Heart left ventricle (tissue), 16 donors: ENCODE measurements at places on chromosomes 7 and 10. TPM values are rescaled to one million over a fixed set of nuclear protein-coding genes. Genes with fewer than 3 reads are reported as not detected.

DNA sequence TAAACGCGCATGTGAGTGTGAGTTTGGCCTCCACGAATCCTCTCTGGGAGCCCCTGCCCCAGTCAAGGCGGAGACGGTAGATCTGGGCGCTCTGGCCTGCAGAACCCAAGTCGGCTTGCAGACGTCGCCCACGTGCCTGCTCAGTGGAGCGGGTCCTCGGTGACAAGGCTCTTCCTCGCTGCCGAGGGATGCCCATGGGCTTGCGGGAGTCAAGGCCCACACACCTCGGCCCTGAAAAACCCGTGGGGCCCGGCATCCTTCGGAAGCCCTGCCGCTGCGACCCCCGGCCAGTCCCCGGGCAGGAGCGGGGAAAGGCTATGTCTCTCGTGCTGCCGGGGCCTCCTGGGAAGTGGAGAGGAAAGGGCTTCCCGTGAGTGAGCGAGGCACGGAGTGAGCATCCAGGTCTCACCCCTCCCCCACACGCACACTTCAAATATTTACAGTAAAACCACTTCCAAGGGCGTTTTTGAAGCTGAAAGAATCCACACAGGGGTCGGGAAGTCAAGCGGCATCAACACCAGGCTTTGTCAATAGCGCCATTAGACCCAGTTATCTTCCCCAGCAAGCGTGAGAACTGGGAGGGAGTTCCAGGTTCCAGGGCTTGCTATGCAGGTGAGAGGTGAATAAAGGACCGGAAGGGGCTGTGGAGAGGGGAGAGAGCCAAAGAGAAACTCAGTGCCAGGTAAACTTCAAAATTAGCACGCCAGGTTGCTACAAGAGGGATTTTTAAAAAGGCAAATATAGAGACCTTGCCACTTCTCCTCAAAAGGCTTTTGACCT is 1.1 kb upstream of the MNX1 start:
- DNase-seq: no peak

The MRC1 gene
- total RNA-seq: 9.7 TPM

The TEX47 gene
- not detected for total RNA-seq

DNA sequence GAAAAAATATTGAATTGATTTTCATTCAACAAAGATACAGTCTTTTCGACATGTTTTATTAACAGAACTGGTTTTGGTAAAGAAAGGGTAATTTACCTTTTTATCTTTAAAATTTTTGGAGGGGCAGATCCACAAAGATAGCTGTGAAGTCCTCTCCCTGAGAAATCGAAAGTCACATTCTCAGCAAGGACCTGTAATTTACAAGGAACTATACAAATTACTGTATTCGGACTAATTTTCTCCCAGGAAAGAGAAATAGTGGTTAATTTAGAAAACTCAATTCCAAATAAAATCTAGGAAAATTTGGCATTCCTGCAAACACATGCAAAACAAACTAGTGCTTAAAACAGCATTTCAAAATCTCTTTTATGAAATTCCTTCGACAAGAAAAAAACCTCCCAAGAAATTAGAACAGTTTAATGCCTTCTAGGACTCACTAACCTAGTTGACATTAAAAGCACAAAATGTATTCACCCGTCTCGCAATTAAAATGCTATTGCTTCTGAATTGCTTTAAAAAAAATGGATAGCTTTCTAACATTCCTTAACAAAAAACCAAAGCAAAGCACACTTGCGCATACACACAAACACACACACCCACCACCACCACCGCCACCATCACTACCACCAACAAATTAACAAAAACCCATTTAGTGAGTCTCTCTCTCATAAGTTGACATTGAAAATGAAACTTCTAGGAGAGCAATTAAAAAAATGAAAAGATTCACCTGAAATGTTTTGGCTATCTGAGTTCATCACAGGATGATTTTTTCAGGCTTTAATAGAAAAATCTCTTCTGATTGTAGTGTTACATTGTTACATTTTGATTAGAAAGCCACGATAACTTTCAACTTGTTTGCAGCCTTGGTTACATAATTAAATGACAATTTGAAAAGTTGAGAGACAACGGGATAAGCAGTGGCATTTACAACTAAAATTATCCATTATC is 4.0 kb upstream of the NKX2-3 start:
- no peak for DNase-seq

The SYT15 gene
- 2.9 TPM for total RNA-seq

DNA sequence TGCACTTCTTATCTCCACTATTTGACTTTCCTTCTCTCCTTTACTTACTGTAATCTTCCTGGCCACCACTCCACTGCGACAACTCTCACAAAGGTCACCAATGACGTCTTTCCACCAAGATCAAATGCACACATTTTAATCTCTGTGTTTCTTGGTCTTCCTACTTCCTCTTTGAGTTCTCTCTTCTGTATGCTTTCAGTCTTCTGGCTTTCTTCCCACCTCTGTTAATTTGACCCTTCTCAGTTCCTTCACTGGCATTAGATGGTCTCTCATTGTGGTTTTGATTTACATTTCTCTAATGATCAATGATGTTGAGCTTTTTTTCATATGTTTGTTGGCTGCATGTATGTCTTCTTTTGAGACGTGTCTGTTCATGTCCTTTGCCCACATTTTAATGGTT is 31.9 kb downstream of the FAM107B start:
- DNase-seq: no peak

DNA sequence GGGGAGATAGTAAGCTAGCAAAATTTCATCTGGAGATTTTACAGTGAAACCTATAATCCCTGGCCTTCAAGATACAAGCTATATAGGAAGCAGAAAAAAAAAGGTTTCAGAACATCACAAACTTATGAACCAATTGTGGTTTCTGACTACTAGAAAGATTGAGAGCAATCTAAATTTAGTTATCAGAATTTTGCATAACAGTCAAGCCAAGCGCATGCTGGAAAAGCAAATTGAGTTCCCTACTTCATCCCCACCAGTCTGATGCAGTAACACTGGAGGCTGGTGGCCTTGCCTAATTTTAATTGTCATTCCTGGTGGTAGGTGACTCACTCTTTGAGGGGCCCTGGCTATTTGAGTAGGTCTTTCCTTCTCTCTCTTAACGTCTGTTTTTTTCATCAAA is 46.3 kb upstream of the ELMO1 start:
- no peak for DNase-seq

GRCh38 chr7:126774077-126774476 is 478.7 kb downstream of the GRM8 start:
- no peak for DNase-seq

DNA sequence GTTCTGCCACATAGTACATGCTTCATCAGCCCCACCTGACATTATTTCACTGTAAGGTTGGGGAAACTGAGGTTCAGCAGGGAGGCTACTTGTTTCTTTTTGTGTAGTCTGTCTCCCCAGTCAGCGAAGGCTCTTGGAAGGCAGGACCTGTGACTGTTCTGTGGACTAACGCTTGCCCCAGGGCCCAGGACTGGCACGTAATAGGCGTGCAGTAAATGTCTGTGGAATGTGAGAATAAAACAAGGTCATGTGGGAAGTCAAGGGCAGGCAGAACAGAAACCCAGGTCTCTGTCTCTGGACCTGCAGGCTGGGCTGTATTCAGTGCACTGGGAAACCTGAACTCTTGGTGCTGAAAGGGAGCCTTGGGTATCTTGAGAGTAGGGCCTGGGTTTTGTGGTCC is 168.7 kb downstream of the RPS24 start:
- no peak for DNase-seq

The CLDN12 gene
- 30.2 TPM for total RNA-seq

The NEURL1 gene
- 0.08 TPM for total RNA-seq

- DNase-seq: no peak
Observed at GRCh38 chr10:132860532-132860931, 74.6 kb upstream of the NKX6-2 start.

The SPDYE1 gene
- total RNA-seq: not detected

- no peak for DNase-seq
Observed at GRCh38 chr10:91567815-91568214, 65.1 kb downstream of the PPP1R3C start.

The OR2A1 gene
- total RNA-seq: not detected

The MRPS17 gene
- total RNA-seq: 19.0 TPM

The SEC61A2 gene
- total RNA-seq: 12.7 TPM

DNA sequence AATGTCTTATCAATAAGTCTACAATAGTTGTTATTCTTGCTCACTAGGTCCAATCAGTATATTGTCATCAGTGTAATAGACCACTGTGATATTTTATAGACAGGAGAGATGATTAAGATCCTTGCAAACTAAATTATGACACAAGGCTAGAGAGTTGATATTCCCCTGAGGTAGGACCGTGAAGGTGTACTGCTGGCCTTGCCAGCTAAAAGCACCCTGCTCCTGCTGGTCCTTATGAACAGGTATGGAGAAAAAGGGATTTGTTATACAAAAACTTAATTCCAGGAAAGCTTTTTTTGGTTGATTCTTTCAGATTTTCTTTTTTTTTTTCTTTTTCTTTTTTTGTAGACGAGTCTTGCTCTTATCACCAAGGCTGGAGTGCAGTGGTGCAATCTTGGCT is 16.8 kb upstream of the TMEM213 start:
- DNase-seq: no peak

DNA sequence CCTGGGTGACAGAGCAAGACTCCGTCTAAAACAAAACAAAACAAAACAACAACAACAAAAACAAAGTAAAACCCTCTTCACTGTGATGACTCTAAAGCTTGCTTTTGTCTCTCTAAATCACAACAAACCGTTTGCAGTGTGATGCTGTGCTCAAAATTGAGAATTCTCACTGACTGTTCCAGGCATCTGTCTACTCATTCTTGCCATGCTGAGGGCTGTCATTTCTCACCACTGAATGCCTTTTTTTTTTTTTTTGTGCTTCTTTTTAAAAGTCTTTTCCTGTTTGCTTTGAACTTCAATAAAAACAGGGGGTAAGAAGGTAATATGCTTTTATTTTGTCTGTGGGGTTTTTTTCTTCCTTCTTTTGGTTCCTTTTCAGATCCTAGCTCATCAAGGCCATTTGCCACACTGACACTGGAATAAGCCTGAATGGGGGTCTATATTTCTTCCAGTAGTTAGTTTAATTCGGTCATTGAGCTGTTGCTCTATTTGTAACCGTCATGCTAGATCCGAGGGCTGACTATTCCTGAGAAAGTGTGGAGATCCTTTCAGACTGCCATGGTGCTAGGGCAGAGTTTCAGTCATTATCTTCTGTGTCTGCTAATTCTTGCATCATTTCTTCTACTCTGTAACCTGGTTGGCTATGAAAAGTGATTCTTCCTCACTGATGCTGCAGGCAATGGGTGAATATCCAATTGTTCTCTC is 10.6 kb downstream of the FAS start:
- DNase-seq: no peak

GRCh38 chr10:1642600-1643160 is 94.6 kb downstream of the ADARB2 start:
- DNase-seq: no peak

GRCh38 chr7:113122744-113123143 is 4.4 kb upstream of the SMIM30 start:
- DNase-seq: no peak

The IDI2 gene
- 0.21 TPM for total RNA-seq

- DNase-seq: no peak
Observed at GRCh38 chr10:65861249-65861648, 1064.6 kb upstream of the LRRTM3 start.

DNA sequence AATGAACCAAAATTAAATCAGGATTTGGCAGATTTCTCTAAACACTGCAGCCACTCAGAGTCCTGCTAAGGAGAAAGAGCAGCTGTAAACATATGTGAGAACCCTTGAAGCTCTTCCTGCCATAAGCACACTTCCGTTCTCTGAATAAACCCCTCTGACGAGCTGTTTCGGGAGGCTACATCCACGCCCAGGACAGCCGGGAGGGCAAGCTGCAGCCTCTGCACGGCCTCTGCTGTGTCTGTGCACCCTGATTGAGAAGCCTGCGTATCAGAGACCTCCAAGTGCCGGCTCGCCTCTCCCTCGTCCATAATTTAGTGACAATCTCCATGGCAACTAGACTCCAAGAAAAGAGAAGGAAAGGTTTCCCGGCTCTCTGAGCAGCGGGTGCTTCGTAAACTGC is 114.4 kb downstream of the PTPRN2 start:
- DNase-seq: no peak

DNA sequence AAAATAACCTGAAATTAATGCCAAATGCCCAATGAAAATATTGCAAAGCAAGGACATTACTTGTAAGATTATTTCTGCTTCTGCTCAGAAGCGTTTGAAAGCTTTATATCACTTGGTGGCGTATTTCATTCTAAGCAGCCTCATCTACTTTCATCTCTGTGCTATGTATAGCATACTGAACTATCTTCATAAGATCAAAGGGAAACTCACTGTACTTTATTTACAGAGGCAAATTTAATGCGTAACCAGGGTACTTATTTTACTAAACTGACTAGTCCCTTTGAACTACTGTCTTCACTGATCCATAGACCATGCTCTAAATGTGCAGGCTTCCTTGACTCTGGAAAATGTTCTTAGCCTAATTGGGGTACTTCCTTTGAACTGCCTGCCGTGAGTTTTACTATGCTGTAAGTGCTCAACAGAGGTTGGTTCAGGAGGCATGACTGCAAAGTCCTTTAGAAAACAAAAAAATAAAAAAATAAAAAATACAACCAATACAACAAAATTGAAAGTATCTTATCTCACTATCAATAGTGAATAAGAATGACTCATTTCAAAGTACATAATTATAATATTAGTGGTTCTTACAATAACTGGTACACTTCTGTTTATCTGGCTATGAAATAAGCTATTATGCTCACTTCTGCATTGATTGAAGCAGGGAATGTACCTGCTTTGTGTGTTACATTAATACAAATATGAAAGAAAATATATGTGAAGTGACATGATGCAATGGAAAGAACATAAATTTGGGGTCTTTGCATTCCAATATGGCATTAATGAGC is 41.0 kb upstream of the TSPAN12 start:
- DNase-seq: no peak

- DNase-seq: no peak
Observed at GRCh38 chr7:105346593-105347322, 42.0 kb downstream of the SRPK2 start.

DNA sequence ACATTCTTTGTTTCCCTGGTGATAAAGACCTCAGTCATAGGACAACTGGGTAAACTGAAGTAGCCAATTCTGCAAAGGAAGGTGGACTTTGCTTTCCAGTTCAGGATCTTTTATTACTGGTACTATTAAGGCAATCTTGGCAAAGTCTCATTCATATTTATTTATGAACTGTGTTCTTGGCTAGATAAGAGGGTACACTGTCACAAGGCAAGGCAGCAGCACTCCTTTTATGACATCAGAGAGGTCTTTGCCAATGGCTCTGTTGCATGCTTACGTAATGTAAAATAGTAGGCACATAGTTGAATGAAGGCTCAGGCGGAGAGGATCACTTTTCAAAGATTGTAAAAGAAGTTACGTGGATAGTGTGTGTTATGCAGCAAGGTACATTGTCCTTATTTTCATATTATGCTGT is 63.7 kb upstream of the PDK4 start:
- DNase-seq: peak; percentile 31

DNA sequence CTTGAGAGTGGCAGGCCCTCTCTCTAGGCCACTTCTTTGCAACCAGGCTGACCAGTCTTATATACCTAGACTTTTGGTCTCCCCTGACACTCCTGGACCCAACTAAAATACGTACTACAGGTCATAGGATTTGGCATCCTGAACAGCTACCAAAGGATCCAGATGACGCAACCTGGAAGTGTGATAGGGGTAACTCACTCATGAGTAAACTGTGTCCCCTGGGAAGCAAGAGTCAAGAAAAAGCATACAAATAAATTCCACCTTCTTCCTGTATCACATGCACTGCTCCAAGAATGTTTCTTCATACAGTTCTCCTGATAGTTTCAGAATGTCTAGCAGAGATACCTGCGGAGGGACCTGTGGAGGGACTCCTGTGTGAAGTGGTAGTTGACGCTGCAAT is 172.3 kb downstream of the MDFIC start:
- DNase-seq: no peak

- no peak for DNase-seq
Observed at GRCh38 chr7:70756789-70757188, 375.2 kb upstream of the GALNT17 start.
